ENCODE measurements at places on chromosomes 4 and X.

DNA sequence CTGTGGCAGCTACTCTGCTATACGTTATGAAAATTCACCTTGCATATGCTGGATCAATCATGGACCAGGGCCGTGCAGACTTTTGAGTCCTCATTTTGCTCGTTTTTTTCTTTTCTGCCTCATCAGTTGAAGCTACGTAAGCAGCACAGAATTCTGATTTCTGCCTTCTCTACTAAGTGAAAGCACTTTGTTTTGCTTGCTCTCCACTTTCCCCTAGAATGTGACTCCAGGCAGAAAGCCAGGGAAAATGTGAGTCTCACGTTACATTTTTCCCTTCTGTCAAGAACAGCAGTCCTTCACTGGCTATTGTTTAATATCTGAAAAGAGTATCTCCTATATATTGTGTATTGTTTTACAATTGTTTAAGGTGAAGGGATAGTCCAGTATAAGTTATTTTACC is 1840.1 kb downstream of the PCDH7 start:
- DNase-seq = no peak

DNA sequence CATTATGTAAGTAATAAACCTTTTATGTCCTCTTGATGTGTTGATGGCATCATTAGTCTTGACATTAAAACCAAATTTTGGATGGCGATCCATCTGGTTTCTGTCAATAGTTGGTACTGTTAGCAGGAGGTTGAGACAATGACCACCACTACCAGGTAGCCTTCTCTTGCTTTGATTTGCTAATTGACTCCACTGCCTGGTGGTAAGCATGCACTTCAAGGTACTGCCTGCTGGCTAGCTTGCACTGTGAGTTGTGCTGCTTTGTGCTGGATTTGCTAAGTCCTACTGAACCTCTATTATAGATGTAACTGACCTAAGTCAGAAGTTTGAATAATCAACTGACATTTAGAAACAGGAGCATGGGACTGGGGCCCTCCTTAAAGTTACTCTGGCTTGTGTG is 46.3 kb downstream of the ATP1B4 start:
- no peak for DNase-seq

DNA sequence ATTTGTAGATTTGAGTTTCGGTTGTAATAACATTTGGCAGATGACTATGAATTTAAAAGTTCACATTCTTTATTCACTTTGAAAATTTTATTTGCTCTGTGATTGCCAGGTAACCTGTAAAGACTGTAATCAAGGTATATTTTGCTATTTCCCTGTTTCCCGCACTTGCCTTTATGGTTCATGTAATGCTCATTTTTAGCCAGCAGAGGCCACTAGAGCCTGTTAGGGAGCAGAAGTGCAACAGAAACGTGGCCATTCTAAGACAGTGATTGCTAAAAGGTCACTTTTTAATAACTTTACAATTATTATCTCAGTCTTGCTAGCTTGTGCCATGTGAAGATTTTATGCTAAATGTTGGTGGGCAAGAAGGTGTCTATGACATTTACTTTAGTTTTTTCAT is 12.4 kb downstream of the YIPF6 start:
- DNase-seq = no peak

DNA sequence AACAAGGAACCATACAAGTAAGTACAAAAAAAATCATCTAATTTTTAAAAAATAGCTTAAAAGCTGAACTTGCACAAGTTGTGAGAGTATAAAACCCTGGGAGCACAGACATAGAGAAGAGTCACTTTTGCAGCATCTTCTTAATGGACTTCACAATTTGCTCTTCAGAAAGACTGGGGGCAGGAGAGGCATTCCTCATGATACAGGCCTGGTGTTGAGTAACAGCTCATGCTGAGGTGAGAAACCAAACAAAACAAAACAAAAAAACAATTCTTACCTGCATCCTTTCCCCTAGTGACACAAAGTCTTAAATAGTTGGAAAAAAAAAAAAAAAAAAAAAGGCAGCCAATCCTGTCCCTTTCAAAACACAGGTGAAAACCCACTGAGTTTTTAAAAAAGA is 562.8 kb downstream of the FSTL5 start:
- DNase-seq = no peak

DNA sequence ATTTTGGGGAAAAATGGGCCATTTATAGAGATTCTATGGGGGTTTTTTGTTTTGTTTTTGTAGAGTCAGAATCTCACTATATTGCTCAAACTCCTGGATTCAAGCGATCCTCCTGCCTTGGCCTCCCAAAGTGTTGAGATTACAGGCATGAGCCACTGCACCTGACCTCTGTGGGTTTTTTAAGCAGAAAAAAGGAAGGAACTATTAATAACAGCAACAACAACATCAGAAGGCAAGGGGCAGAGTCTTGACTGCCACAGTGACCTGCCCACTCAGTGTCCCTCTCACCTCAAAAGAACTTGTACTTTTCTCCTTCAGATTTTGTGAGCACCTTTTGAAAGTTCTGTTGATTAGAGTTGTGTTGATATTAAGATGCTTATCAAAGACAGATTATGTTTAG is 48.1 kb downstream of the FNIP2 start:
- DNase-seq = no peak
